Left renal cortex interstitium (tissue), 4 donors: ENCODE measurements at places on chromosomes 2 and 18. TPM values are rescaled to one million over a fixed set of nuclear protein-coding genes. Genes with fewer than 3 reads are reported as not detected.

Gene ITPRIPL1
- 4.8 TPM for polyA plus RNA-seq

Gene CCBE1
- 44.5 TPM for polyA plus RNA-seq

Gene ANKRD36C
- polyA plus RNA-seq: 7.6 TPM

Gene GALR1
- 0.14 TPM for polyA plus RNA-seq

Gene SERPINB12
- not detected for polyA plus RNA-seq

Gene B3GNT2
- 36.7 TPM for polyA plus RNA-seq

Gene ACOXL
- 0.61 TPM for polyA plus RNA-seq

Gene MZT2B
- 73.6 TPM for polyA plus RNA-seq

Gene QPCT
- polyA plus RNA-seq: 13.2 TPM

Gene KCMF1
- polyA plus RNA-seq: 44.8 TPM

Gene MRO
- 2.3 TPM for polyA plus RNA-seq

Gene MYCN
- polyA plus RNA-seq: 38.6 TPM

DNA sequence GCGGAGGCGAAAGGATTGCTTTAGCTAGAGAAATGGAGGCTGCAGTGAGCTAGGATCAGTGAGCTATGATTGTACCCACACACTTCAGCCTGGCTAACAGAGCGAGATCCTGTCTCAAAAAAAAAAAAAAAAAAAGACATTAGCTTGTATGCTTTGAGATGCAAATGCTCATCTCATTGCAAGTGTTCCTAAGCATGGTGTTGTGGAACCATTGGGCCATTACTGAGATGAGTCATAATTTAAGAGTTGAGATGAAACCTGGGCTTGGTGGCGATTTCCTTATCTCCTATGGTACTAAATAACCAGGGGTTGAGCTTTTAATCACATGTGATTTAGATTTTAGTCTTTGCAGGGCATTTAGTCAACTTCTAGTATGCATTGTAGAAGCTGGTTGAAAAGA lies 2.2 kb downstream of the PLEKHA3 start:
- DNase-seq: no peak

- DNase-seq: no peak
Measured at GRCh38 chr2:53265544-53266299, 501.9 kb upstream of the CHAC2 start.

- DNase-seq: no peak
Measured at GRCh38 chr2:18825838-18826237, 236.5 kb upstream of the NT5C1B start.

GRCh38 chr18:55381277-55381676 lies 206.7 kb downstream of the TCF4 start:
- DNase-seq: no peak

DNA sequence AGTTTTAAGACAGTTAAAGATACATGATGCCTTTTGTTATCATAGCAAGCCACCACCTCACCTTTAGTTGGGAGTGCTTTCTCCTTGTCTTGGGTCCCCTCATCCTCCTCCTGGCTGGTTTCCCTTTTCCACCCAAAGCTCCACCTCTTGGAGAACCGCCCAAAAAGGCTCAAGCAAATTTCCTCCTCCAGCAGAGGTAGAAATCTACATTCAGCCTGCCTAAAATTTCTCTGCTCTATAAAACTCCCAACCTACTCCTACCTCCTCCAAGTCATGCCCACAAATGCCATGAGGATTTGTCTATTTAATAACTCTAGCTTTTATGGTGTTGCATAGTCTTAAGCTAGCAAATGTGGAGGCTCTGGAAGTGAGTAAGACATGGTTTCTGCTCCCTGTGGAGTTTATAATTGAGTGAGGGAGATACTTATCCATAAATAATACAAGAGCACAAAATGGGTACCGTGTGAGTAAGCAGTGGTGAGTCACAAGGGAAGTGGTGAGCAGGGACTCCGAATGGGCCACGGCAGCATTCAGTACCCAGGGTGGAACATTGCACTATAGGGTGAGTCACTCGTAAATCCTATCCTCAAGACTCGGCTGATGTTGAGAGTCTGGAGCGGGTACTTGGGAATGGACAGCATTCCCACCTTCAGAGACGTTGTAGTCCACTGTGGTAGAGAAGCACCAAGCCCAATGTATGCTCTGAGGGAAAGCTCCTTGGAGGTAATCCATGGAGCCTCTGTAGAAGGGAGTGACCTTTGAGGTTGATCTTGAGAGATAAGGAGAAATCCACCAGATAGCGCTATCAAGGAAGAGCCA lies 146.3 kb downstream of the RTN4 start:
- no peak for DNase-seq

- DNase-seq: no peak
Measured at GRCh38 chr2:54735636-54736035, 12.2 kb downstream of the EML6 start.

DNA sequence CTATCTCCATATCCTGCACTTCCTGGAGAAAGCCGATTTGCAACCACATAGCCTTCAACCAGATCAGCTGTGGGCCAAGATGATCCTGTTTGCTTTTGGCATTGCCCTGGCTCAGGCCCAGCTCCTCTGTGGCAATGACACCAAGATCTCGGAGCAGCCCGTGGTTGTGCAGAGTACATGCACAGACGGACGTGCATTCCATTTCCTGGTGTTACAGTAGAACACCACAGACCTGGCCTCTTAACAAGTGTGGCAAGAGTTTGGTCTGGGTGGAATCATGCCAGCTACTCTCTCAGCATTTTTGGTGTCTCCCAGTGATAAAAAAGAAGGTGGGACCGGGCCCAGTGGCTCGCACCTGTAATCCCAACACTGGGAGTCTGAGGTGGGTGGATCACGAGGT lies 20.0 kb downstream of the MALT1 start:
- DNase-seq: no peak

- no peak for DNase-seq
Measured at GRCh38 chr2:53826030-53826410, 33.7 kb downstream of the GPR75 start.

- DNase-seq: no peak
Measured at GRCh38 chr2:181305301-181306123, 151.7 kb upstream of the ITGA4 start.

- DNase-seq: no peak
Measured at GRCh38 chr2:46270384-46270783, 26.8 kb upstream of the EPAS1 start.

DNA sequence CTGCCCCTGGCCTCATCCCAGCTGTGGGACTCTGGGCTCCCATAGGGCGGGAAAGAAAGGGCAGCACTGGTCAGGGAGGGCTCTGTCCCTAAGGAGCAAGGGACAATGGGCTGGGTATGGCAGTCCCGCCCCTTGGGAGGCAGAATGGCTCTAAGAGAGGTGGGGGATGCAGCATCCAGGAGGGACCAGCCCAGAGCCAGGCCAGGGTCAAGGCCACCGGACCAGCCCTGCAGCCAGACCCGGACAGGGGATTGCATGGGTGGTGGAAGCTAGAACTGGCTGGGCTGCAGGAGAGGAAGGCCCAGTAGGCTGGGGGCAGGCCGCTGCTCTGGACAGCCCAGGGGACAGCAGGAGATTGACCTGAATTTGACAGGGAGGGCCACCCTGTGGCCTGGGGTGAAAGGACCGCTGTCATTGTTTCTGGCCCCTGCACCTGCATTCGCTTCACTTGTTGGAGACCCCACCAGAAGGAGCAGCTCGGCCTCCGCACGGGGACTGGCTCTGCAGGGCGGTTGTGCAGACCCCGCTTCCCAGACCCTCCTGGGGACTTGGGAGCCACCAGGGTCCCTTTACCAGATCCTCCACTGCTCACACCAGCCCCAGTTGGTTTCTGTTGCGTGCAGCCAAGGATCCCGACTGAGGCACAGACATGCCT lies 14.6 kb downstream of the RAMP1 start:
- no peak for DNase-seq

- no peak for DNase-seq
Measured at GRCh38 chr2:43062058-43062457, 164.3 kb downstream of the ZFP36L2 start.

DNA sequence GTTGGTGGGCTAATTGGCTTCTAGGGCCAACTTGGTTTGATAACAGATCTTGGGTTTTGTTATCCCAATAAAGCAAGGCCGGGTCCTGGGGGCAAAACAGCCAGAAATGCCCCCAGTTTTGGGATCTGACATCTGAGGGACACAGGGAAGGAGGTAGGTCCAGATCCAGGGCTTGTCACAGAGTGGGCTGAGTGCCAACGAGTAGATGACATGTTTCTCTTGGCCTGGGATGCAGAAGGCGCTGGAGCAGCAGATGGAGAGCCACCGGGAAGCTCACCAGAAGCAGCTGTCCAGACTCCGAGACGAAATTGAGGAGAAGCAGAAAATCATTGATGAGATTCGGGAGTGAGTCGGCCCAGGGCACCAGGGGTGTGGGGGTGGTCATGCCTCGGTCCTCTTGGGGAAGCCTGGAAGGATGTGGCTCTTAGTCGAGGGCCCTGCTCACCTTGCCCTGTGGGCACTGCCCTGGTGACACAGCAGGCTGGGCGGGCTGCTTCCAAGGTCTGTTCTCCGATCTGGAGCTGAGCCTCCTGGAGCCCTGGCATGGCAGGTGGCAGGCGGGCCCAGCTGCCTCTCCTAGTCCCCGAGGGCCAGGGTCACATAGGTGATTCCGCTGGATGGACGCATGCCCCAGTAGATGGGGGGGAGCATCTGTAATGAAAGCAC lies 40.2 kb upstream of the LYPD6B start:
- DNase-seq: no peak
